ENCODE measurements at places on chromosomes 7 and 10. TPM values are rescaled to one million over a fixed set of nuclear protein-coding genes. Genes with fewer than 3 reads are reported as not detected.

The INHBA gene
- 2.8 TPM for polyA plus RNA-seq

- no peak for DNase-seq
Measured at GRCh38 chr7:139613971-139614411, 90.5 kb downstream of the CLEC2L start.

DNA sequence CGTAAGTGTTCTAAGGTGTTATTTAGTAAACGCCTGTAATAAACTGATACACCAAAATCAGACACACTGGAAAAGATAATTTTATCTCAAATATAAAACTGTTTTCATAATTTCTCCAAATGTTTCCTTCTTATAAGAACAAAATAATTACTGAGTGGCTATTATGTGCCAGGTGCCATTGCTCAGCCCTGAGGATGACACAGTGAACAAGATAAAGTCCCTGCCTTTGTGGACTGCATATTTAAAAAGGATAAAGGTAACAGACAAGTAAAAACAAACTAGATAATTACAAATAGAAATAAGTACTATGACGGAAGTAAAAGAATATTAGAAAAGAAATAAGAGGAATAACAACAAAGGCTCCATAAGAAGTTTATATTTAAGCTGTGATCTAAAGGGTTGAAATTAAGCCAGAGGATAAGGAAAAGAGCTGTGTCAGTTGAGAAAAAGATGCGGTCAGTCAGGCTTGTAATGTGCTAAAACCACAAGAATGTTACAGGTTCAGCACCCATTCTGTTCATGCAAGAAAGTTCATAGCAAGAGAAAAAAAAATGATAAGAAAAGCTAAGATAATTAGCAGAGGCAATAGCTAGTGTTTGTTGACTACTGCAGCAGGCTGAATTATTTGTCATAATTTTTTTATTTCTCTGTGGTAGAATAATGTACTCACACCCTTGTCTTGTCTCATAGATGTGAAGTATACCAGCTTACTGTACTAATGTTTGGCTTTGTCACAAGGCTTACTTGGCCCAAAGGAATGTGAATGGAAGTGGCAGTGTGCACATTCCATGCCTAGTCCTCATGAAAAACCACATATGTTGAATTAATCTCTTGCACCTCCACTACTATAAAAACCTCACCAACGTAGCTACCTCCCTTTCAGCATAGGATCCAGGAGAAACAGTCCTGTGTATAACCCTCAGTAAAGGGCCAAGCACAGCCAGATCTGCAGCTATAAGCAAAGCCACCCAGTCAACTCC lies 75.1 kb downstream of the CRPPA start:
- no peak for DNase-seq

- no peak for DNase-seq
Measured at GRCh38 chr7:18202315-18203045, 174.8 kb upstream of the PRPS1L1 start.
